COR-L47 (cell line): ENCODE measurements at places on chromosomes 4 and X.

DNA sequence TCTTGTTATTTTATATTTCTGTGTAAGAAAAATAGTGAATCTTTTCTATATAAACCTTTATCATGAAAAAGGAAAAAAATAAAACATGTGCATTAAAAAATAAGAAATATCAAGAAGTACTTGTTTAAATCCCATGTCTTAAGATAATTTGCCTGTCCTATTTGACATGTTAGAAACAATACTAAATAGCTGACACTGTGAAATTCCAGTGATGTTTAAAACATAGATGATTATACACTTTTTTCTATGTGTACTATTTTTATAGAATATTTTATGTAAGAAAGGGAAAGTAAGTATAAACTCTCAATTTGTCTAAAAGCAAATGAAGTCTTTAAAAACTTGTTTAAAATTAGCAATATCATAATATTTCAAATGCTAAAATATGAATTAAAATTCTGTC is 543.2 kb upstream of the ATOH1 start:
- no peak for DNase-seq

DNA sequence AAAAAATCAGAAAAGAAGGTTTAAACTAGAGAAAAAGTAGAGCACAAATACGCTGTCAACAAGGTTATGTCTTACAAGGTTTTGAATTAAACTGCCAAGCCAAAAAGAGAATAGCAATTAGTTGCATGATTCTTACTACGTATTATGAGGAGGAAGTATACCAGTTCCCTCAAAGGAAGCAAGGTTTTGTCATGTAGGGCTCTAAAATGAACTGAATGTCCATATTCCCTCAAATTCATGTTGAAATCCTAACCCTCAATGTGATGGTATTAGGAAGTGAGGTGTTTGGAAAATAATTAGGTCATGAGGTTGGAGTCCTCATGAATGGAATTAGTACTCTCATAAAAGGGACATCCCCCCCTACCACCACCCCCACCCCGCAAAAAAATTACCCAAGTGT is 201.0 kb downstream of the FBXW7 start:
- no peak for DNase-seq

GRCh38 chrX:125203365-125203736 is 116.3 kb upstream of the TEX13C start:
- DNase-seq, result no peak

DNA sequence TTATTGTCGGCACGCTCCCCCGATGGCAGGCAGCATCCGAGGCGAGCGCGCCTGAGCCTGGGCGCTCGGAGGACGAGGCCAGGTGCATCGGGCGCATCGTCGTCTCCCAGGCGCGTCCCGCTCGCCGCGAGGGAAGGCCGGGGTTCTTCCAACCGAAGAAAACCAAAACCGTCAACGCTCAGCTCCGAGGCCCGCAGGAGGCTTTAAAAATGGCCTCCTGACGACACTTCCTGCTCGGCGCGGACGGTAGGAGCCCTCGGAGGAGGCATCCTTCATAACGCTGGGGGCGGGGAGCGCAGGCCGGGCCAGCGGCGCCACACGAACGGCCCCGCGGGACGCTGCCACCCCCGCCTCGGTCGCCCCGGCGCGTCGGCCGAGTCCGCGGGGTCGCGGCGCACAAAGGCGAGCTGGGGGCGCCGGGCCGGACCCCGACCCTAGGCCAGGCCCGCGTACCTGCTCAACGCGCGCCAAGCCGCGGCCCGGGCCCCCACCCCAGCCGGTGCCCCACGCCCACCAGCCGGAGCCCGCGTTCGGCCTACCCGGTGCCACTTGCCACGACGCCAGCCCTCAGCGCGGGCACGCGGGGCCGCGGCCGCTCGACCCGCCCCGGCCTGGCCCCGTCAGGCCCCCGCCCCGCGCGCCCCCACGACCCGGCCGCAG is 501 bp downstream of the ZNF518B start:
- no peak for DNase-seq

- DNase-seq, result no peak
Observed at GRCh38 chr4:70364002-70364401, 3.4 kb downstream of the SMR3A start.

DNA sequence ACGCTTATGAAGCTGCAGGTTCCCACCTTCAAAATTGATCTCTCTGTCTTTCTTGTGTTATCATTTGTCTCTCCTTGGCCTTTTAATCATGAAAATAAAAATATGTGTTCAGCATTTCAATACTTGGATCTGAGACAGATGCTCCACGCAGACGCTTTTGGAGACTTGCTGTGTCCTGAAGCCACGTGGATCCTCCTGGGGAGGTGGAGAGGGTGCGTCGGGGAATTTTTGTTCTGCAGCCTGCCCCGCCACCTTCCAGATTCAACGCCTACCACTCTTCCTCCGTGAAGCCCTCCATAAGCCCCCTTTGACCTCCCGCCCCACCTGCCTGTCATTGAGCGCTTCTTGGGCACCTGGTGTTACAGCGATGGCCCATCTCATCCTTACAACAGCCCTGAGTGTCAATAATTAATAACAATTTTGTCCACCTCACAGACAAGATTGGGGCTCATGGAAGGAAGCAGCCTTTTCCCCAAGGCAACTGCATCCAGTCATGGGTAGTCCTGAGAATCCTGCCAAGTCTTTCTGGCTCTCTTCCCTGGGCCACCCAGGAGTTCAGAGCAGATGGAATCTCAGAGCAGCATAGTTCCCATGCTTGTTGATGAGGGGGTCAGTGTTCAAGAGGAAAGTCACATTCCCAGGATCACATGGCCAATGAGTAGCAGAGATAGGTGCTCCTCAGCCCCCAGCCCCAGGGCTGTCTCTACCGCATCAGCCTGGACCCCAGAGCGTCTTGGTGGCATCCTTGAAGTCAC is 172.6 kb upstream of the PSAPL1 start:
- DNase-seq, result no peak

GRCh38 chrX:15674514-15674840 is 9.9 kb upstream of the CLTRN start:
- DNase-seq, result no peak

- no peak for DNase-seq
Observed at GRCh38 chr4:44916411-44916810, 190.1 kb upstream of the GNPDA2 start.

DNA sequence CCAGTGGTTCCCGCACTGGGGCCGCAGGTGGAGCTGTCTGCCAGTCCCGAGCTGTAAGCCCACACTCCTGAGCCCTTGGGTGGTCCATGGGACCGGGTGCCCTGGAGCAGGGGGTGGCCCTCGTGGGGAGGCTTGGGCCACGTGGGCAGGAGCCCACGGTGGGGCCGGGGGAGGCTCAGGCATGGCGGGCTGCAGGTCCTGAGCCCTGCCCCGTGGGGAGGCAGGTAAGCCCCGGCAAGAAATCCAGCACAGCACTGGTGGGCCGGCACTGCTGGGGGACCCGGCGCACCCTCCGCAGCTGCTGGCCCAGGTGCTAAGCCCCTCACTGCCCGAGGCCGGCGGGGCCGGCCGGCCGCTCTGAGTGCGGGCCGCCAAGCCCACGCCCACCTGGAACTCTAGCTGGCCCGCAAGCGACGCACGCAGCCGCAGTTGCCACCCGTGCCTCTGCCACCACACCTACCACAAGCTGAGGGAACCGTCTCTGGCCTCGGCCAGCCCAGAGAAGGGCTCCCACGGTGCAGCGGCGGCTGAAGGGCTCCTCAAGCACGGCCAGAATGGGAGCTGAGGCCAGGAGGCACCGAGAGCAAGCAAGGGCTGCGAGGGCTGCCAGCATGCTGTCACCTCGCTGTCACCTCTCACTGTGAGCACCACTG is 2.0 kb upstream of the METAP1 start:
- DNase-seq, result no peak

DNA sequence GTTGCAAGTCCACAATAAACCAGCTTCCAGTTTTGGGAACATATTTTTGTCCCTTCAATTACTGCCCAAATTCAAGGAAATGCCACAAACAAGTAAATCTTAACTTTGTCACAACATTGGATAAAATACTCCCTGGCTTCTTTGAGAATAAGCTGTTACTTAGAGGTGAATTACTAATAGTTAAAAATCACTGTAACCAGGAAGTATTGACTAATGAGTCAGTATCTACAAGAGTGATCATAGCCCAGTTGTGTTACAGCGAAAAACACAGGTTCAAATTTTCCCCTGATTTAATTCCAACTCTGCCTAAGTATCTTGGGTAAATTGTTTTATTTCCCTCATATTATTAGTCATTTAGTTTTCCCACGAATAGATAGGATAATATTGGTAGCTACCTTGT is 291.2 kb upstream of the PPARGC1A start:
- DNase-seq, result no peak

DNA sequence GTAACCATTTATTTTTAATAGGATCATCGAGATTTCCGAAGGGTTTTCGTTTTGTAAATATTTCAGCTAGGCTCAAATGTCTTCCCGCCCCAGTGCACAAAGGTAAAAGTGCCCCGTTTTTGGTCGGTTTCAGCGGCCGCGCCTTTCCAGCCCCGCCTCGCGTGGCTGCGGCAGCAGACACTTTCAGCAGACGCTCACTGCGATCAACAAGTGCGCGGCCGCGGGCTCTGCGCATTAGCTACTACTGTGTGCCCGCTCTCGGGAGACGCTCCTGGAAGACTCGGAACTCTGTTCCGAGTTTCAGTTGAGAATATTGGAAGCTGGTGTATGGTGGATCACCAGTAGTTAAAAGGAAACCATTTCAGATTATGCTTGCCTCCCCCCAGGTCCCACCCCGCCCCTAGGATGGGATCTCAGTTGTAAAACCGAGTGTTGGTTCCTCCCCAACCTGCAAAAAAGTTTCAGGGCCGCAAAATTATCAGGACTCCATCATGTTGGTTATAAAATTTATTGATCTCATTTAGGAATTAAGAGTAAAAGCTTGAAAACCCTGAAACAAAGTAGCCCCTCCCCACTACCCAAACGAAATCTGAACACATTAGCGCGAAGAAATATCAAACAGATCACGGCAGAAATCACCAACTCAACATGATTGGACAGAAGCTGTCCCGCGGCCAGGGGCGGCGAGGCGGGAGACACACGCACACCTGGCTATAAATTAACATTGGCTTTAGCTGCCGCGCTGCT is 2.2 kb downstream of the SOX3 start:
- DNase-seq, result no peak

DNA sequence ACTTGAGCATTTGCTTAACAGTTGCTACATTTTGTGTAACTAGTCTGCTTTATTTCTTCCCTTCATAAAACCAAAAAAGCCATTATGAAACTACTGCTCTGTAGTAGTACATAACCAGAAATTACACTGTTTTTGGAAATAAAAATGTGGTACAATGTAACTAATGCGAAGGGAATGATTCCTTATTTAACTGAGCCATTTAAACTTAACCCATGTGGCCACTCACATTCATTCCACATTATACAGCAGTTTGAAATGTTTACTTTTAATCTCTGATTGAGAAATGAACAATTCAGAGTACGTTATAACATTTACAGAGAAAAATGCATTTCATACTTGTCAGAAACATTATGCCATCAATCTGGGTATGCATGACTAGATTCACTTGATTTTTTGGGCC is 94.2 kb downstream of the NYX start:
- no peak for DNase-seq

GRCh38 chr4:68209003-68209402 is 36.5 kb downstream of the TMPRSS11B start:
- no peak for DNase-seq

DNA sequence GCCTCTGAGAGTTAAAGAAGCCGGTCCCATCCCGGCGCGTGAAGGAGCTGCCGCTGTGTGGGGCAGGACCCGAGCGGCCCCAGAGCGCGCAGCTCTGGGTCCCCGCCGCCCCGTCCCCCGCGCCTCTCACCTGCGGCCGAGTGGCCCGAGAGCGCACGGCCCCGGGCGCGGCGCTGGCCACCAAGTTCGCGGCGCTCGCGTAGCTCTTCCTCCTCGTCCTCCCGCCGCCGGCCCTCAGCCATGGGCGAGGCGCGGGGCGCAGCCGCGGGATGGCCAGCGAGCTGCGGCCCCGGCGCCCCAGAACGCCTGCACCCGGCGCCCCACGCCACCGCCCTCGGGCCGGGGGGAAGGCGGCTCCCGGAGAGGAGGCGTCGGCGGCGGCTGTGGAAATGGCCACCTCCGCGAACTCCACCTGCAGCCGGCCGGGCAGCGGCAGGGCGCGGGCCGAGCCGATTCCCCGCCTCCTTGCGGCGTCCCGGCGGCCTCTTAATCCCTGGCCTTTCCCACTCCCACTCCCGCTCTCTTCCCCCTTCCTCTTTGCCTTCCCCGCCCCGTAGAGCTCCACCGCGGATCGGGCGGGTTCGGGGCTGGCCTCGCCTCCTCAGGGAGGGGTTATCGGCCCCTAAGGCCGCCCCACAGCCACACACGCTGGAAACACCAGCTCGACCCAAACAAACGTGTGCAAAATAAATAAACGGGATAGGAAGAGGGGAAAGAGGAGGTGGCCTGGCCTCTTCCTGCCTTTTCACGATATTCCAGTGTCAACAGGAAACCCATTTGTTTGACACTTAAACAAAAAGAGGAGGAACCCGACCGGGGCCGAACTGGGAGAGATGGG is at the start of gene SH3D19:
TSS of gene SH3D19 (minus strand) at position 495 of the 838 bp plus-strand sequence. CDS start at position 242, 253 bp downstream.
- DNase-seq, result no peak

GRCh38 chr4:137640838-137641158 is 108.5 kb upstream of the PCDH18 start:
- DNase-seq, result no peak

DNA sequence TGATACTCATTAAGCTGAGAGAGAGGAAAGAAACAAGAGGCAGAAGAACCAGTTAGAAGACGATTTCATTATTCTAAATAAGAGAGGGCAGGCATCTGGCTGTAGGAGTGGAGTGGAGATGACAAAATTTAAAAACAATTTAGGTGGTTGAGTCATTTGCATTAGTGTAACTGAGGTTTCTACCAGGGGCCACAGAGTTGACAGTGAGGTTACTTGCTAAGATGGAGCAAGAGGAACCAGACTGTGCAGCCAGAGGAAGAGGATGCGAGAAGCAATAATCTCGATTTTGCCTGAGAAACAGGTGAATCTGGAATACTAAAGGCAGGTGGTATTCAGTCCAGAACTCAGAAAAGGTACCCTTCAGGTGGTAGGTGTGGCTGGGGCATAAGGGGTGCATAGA is 491.9 kb downstream of the MID1IP1 start:
- DNase-seq, result no peak

DNA sequence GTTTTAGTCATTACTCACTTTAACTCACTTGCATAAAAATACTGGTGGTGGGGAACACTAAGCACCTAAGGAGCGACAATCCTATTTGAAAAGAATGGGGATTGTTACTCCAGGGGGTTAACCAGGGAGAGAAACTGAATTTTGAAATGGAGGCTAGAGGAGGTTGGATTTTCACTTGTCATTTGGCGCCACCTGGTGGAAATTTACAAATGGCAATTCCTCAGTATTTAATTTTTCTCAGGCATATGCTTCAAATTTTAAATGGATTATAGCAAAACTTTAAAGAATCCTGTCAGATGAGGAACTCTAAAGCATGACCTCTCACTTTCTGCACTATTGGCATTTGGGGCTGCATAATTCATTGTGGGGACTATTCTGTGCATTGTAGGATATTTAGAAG is 2.7 kb upstream of the GEMIN8 start:
- DNase-seq, result peak; percentile 27

- DNase-seq, result no peak
Observed at GRCh38 chrX:545452-545885, 85.1 kb upstream of the SHOX start.

DNA sequence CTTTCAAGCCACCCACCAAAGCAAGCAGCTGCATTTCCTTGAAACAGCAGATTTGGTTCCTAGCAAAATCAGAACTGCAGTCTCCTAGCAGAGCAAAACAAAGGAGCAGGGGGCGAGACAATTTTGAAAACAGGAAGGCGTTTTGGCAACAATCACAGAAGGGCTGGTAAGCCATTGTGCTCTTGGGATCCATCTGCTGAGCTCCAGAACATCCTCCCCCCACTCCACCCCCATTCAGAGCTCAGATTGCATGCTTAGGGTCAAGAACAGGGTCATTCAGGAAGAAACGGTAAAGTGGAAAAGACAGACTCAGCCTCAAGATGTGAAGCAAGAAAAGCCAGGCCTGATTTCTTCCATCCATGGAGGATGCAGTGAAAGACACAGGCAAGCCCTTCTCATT is 7.6 kb upstream of the PCDH19 start:
- DNase-seq, result no peak
